Suprapubic skin (tissue), 4 donors: ENCODE measurements at places on chromosomes 3 and 15.

DNA sequence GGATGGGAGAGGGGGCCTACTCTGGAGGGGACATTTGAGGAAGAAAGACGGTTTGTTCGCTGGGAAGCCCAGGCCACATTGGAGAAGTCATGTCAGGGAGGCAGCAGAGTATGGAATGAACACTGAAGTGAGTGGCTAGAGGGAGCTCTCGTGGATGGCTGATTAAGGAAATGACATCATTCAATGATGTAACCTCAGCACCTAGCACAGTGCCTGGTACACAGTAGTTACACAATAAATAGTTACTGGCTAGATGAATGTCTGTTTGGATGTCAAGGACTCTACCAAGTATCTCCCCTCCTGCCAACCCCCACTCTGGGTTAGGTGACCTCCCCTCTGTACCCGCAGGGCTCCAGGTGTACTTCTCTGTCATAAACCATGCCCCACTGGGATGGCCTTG lies 121.1 kb downstream of the CLSTN2 start:
- no peak for DNase-seq

- DNase-seq: no peak
These were observed 340.1 kb upstream of the MANF start for GRCh38 chr3:51044982-51045381.

- DNase-seq: no peak
These were observed 218.0 kb downstream of the ZBTB20 start for GRCh38 chr3:114928989-114929640.

GRCh38 chr3:196706327-196706726 lies 5.7 kb downstream of the CEP19 start:
- no peak for DNase-seq

DNA sequence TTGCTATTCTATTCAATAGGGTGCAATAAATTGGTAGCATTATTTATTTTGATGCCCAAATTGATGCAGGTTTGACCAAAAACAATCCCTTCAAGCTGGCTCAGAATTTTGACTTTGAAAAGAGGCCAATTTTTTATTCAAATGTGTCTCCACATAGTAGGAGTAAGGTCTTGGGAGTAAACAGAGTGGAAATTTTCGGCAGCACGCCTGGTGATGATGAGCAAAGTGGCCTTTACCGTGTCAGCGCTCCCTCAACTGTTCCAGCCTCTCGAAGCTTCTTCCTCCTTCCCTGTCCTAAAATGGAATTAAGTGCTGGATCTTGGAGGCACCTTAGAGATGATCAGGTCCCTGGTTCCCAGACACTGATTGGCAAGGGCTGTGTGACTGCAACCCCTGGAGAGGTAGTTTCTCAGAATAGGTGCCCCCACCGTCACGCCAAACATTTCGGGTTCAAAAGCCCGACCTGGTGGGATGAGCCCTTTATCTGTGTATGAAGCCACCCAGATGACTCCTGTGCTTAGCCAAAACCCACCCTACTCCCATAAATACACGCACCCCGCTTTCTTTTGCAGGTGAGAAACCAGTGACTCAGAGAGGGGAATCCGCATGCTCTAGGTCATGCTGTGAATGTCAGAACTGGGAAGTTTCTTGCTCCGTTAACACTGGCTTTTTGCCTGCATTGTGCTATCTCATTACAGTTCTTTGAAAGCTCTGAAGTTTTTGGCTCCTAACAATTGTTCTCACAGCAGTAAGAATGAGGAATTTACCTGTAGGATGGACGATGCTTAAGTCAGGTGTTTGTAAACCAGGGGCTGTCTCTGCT lies 89.1 kb downstream of the CRYGS start:
- no peak for DNase-seq

DNA sequence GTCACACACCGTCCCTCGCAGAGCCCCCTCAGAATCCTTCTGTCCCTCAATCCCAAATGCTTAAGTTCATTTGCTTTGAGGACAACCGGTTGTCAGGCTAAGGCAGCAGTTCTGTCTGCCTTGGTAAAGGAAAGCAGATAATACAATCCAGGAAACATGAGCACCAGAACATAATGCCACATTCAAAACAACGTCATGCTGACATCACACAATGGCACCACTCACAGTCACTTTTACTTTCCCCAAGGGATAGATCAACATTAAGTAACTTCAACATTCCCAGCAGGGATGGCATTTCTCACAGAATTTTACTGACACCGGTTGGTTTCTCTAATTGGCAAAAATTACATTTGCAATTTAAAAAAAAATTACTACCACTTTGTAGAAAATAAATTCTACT lies 74.6 kb upstream of the PSMD6 start:
- no peak for DNase-seq

GRCh38 chr3:180467177-180467576 lies 134.8 kb upstream of the TTC14 start:
- no peak for DNase-seq

- no peak for DNase-seq
These were observed 35.5 kb downstream of the COLQ start for GRCh38 chr3:15486020-15486419.
